G401 (cell line): ENCODE measurements at places on chromosomes 13 and 19.
A peak's percentile ranks its signal among the peaks of the same experiment; 100 is the strongest.

DNA sequence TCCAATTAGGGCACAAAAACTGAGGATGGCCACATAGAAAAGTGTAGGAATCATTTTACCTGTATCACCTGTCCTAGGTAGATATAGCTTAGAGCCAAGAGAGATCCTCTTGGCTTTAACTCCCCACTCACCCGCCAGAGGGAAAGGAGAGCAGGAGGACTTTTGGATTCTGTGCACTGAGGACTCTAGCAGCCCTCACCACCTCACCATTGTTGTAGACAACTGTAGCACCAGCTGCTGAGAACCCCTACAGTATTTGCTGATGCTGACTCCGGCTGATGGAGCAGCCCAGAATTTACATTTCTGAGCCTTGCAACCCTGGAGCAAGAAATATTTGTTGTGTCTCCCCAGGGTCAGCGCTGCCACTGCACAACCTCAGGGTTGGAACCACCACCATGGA lies 2044.4 kb downstream of the OLFM4 start:
- no peak for DNase-seq

DNA sequence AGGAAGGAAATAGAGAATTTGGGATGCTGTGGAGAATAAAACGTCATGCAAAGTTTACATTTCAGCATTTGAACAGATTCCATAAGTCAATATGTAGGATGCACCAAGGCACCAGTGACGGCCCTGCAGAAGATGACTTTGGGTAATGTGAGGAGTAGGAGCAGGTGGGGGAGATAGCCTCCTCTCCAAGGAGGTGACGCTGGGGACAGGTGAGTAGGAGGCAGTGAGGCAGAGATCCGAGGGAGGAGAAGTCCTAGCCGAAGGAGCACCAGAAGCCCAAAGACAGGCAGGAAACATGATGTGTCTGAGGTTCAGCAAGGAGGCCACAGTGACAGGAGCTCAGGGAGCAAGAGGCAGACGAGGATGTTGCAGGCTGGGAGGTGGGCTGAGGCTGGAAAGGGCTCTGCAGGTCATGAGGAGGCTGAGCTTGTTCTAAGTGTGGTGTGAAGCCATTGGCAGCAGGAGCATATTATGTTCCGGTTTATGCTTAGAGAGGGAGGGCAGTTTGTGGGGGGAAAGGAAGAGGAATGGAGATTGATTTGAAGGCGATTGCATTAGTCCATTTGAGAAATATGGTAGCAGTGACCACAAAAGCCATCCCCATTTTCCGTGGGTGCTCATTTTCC lies 55.7 kb upstream of the C1QTNF9 start:
- DNase-seq = no peak

DNA sequence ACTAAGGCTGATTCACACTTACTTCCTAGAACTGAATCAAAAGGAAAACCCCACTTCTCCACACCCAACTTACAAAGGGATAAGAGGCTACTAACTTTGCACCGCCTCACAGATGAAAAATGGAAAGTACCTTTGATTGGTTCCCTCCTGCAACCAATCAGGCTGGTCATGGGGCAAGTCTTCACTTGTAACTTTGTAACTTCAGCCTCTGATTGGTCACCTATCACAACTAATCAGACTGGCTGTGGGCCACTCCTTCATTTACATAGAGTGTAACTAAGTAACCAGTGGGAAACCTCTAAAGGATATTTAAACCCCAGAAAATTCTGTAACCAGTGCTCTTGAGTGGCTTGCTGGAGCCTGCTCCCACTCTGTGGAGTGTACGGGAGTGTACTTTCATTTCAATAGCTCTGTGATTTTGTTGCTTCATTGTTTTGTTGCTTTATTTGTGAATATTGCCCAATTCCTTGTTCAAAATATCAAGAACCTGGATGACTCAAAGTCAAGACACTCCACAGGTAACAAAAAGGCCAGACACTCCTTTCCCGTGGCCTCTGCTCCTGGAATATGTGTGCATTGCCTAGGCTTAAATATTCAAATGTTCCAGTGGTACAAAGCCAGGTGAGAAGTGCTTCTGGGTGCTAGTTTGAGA lies 50.5 kb downstream of the RFC3 start:
- DNase-seq = no peak

DNA sequence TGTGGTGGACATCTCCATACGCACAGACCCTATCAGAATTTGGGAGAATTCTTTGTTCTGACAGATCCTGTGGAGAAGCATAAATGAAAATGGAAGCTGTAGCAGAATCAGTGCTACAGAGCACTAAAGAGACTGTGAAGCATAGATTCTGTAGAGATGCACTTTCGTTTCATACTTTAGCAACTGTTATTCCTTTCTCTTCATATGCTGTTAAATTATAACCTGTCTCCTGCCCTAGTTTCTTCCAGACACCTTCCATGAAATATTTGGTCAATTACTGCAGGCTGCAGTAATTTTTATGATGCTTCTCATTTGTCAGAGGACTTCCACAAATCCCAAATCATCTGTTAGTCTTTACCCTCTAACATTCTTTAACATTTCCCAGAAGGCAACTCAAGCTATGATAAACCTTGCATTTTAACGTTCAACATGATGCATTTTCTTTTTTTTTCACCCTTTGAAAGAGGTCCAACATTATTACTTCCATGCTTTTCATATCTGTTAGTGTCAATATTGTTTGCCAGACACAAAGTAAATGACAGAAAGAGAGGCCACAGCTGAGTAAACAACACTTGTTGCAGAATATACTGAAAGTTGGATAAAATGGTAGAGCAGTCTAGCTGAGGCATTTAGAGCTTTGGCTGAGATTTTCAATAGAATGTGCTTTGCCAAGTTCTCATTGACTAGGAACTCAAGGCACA lies 412.7 kb downstream of the LMO7 start:
- DNase-seq = no peak

DNA sequence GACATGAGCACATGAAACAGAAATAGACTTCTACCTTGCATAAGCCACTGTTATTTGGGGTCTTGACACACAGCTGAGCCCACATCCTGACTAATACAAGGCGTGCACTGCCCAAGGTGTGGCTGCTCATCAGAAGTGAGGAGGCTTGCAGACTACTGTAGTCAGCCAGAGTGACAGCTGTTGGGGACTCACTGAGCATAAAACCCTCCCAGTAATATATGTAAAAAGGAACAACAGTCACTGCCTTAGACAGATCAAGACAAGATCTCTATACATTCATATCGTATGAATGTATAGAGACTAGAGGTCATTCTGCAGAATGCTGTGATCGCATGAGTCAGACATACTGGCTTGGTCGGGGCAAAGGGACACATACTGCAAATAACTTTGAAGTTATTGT lies 4.1 kb upstream of the C1QTNF9B start:
- DNase-seq = no peak

DNA sequence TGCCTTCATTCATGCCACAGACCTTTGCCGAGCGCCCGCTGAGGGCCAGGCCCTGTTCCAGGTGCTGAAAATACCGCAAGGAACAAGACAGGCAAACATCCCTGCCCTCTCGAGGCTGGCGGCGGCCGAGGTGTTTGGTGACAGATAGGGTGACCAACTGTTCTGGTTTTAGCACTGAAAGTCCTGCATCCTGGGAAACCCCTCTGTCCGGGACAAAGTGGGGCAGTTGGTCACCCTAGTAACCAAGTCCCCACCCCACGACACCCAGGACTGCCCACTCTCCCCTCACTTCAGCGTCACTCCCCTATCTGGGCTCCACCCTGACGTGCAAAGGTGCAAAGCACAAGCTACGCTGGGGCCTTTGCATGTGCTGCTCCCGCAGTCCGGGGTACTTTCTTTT lies 17.3 kb downstream of the ZBTB7A start:
- peak; percentile 89 for DNase-seq

- no peak for DNase-seq
Measured at GRCh38 chr13:59950266-59950665, 213.5 kb downstream of the DIAPH3 start.

- no peak for DNase-seq
Measured at GRCh38 chr13:89393758-89394304, 1722.7 kb downstream of the SLITRK5 start.

DNA sequence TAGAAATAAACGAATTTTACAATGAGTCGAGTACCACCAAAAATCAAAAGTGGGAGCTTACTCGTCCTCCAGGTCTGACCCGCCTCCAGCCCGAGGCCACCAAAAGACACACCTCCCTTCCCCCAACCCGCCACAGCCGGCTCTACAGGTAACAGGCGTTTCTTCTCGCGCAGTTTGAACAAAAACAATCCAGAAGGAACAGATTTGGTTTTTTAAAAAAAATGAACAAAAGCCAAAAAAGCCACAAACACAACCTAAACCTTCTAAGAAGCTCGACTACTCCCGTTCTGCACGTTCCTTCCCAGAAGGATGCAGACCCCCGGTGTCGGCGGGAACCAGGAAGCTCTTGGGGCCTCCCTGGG lies 671 bp downstream of the ZDHHC20 start:
- DNase-seq = peak; percentile 67

DNA sequence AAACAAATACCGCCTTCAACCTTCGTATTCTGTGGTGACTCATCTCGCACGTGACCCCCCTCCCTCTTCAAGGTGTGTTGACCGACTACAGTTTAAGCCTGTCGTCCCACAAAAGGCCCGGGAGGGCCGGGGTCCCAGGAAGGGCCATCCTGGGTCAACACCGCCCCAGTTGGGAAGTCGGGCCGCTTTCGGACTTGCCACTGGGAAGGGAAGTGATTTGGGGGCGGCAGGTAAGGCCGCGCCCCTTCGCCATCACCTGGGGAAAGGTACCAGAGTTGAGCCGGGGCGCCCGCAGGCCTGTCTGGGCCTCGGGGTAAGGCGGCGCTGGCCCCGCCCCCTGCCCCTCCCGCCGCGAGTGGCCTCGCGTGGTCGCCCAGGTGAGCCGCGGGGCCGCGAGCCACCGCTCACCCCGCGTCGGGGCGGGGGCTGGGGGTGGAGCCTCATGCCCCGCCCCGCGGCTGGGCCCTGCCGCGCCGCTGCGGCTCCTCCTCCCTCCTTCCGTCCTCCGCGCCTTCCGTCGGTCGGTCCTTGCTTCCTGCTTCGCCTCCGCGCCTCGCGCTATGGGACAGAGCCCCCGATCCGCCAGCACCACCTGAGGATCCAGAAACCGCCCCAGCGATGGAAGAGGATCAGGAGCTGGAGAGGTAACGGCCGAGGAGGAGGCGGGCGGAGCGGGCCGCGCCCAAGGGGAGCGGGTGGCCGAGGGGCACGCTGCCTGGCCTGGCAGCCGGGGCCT lies at the start of gene POLR1D:
Gene POLR1D, plus strand, starts transcription at position 527 of the 736 bp plus-strand sequence. Its CDS starts 92 bp downstream, at position 619.
- peak; percentile 88 for DNase-seq
